ENCODE measurements at places on chromosomes 11 and 22. TPM values are rescaled to one million over a fixed set of nuclear protein-coding genes. Genes with fewer than 3 reads are reported as not detected.

The MS4A6A gene
- not detected for total RNA-seq

The OR2AG1 gene
- total RNA-seq: not detected

The TRIM29 gene
- 1.4 TPM for total RNA-seq

The TNNT3 gene
- not detected for total RNA-seq

The CCDC89 gene
- 4.4 TPM for total RNA-seq

The OR5A1 gene
- not detected for total RNA-seq

The COX8A gene
- 358 TPM for total RNA-seq

The ALX4 gene
- not detected for total RNA-seq

The BLID gene
- 4.1 TPM for total RNA-seq

The EED gene
- total RNA-seq: 24.0 TPM

The MPEG1 gene
- total RNA-seq: not detected

The C11orf16 gene
- not detected for total RNA-seq

The UBQLN3 gene
- total RNA-seq: not detected

The OR8A1 gene
- not detected for total RNA-seq

The OTOG gene
- total RNA-seq: not detected

The PRR5L gene
- total RNA-seq: 29.8 TPM

The MS4A12 gene
- not detected for total RNA-seq

The BRSK2 gene
- 0.11 TPM for total RNA-seq

The CRYBA4 gene
- total RNA-seq: not detected

The GVQW3 gene
- total RNA-seq: 0.25 TPM

The FAM181B gene
- total RNA-seq: not detected

The LINC01488 gene
- not detected for total RNA-seq

The GGT5 gene
- total RNA-seq: 0.38 TPM

The UCP2 gene
- total RNA-seq: 2.4 TPM

The IGLL1 gene
- total RNA-seq: not detected

The DSCAML1 gene
- not detected for total RNA-seq

The GNAZ gene
- total RNA-seq: 0.25 TPM

The TBX1 gene
- total RNA-seq: 1.6 TPM

The BEST1 gene
- total RNA-seq: 4.7 TPM

The CAPN5 gene
- 22.4 TPM for total RNA-seq

The NUDT22 gene
- 97.9 TPM for total RNA-seq

The NEFH gene
- 0.65 TPM for total RNA-seq

The LDLRAD3 gene
- total RNA-seq: 3.3 TPM

The TTC36 gene
- 1.1 TPM for total RNA-seq

The PRG3 gene
- not detected for total RNA-seq
